Uterus (tissue), 4 donors: ENCODE measurements at places on chromosomes 16 and 17. TPM values are rescaled to one million over a fixed set of nuclear protein-coding genes. Genes with fewer than 3 reads are reported as not detected.

- DNase-seq = no peak
Observed at GRCh38 chr16:1772362-1772907, at the start of gene EME2. EME2 (plus strand) TSS chr16:1772810; CDS start chr16:1773228, 418 bp downstream.

DNA sequence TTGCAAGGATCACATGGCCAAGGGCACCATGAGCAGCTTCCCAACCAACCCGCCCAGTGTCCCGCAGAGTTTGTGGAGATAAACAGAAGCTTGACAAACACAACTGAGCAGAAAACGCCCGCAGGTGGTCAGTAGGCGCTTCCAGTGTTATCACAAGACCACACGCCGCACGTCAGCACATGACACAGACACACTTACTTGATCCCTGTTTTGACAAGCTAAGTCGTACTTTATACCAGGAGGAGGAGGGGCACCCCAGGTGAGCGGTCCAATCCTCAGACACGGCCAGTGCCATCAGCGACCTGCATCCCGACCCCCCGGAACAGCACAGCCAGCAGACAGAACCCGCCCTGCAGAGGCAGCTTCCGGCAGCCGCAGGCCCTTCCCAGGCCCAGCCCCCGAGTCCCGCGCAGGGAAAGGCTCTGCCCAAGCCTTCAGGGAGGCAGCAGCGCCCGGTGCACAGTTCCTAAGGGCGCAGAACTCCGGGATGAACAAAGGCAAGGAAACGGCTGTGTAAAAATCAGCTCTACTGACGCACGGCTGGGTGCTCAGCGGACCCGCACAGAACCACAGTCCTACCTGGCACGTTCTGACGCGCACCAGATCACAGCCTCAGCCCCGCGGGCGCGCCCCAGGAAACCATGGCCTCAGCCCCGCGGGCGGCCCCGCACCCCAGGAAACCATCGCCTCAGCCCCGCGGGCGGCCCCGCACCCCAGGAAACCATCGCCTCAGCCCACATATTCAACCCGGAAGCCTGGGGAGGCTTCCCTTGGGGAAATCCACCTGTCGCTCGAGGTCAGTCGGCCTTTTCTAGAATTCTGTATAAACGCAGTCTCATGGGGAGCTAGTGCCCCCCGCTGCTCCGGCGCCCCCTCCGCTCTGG lies 27.8 kb downstream of the AXIN1 start:
- no peak for DNase-seq

DNA sequence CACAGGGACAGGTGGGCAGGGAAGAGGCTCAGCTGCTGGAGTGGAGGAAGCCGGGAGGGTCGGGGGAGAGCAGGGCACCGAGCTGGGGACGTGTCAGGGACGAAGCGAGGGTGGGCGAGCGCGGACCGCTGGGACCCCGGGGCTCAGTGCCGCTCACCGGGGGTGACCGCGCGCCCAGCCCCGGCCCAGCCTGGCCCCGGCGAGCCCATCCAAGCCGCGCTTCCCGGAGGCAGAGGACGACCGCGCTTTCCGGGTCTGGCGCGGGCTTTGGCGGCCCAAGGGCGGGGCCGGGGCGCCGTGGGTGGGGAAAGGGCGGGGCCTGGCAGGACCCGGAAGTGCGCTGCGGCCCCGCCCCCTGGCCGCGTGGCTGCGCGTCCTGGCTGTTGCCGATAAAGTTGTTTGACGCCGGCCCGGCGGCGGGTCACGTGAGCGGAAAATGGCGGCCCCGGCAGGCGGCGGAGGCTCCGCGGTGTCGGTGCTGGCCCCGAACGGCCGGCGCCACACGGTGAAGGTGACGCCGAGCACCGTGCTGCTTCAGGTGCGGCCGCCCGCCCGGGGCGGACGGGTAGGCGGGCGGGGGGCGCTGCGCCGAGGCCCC lies at the start of gene ASPSCR1:
Gene ASPSCR1 (plus strand): TSS at position 419 of the 598 bp plus-strand sequence. CDS start 18 bp downstream, at position 437.
- DNase-seq = peak; percentile 87

DNA sequence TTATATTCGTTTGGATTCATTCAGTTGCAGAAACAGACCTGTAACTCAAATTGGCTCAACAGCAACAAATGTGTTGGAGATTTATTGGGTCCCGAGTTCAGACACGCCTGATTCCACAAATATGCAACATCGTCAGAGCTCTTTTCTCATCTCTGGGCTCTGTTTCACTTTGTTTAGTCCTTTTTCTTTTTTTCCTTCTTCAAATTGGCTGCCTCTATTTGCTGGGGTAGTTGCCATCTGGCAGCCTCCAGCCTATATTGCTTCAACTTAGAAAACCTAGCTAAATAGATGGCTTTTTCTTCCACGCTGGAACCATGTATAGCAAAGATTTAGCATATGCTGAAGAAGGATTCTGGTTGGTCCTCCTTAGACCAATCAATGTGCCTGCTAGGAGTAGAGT lies 398.5 kb downstream of the RBFOX1 start:
- no peak for DNase-seq

Gene PRSS22
- not detected for total RNA-seq

- no peak for DNase-seq
Observed at GRCh38 chr16:11848842-11849241, 2.5 kb downstream of the RSL1D1 start.

Gene RHBDF1
- total RNA-seq = 31.8 TPM

GRCh38 chr17:49260817-49261291 lies 30.3 kb upstream of the PHOSPHO1 start:
- peak; percentile 32 for DNase-seq

DNA sequence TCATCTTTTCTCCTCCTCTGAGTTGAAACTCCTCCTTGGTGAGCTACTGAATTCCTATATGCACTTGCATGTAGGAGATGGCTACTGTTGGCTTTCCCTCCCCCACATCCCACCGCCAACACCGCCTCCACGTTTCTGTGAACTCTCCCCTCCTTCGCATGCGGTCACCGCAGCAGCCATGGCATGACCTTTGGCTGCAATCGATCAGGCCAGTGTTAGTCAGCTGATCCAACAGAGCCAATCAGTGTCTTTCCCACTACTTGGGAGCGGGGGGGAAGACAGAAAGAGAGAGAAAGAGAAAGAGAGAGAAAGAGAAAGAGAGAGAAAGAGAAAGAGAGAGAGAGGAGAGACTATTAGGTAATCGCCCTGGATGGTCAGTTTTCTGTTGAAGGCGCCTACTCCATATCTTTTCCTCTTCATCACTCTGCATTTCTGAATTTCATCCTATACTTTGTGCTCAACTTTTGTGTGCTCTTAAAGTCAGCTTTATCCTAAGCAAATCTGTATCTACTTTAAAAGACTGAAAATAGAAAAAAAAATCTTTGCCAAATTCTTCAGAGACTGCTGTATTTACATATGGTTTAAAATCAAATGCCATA lies 22.7 kb downstream of the ASGR1 start:
- no peak for DNase-seq

- DNase-seq = no peak
Observed at GRCh38 chr17:78474614-78475146, 96.2 kb downstream of the PGS1 start.

- no peak for DNase-seq
Observed at GRCh38 chr17:38890410-38890746, 20.5 kb downstream of the LASP1 start.

DNA sequence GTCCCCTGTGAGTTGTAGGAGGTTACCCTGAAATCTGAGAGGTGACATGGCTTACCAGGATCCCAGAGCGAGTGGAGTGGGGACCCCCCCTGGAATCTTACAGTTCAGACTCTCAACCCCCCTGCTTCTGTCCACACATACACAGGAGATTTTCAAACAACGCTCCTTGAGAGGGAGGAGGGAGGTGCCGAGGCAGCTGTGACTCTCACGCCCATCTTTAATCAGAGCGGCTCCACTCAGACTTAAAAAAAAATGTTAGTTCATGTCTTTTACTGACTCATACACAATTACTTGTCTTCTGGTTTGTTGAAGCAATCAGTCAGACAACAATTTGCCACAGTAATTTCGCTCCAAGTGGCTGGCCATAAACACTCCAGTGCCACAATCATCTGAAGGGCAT lies 15.4 kb upstream of the TMEM220 start:
- DNase-seq = no peak

Gene HSD17B1
- 3.1 TPM for total RNA-seq

Gene SLFN5
- 40.9 TPM for total RNA-seq
